Stimulated activated CD8-positive, alpha-beta memory T cell treated with anti-CD3 and anti-CD28 coated beads, Interleukin-4, amount 100 ng/mL, for 1 hour (primary cell): ENCODE measurements at places on chromosomes 3 and 15.

DNA sequence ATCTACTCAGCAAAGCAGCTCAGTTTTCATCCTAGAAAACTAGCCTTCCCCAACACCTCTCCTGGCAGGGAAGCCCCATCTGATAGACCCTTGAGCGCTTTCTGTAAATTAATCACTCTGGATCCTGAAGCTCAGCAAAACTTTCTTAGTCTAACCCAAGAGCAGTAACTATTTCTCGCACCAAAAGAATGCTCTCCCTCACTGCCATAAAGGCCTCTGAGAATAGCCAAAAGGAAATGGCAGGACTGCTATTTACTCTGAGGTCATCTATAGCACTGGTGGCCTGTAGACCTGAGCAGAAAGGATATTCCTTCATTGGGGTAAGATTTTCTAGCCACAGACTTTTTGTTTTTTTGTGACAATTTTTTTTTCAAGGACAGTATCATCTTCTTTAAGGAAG is 345.8 kb upstream of the ADAMTS9 start:
- no peak for DNase-seq

DNA sequence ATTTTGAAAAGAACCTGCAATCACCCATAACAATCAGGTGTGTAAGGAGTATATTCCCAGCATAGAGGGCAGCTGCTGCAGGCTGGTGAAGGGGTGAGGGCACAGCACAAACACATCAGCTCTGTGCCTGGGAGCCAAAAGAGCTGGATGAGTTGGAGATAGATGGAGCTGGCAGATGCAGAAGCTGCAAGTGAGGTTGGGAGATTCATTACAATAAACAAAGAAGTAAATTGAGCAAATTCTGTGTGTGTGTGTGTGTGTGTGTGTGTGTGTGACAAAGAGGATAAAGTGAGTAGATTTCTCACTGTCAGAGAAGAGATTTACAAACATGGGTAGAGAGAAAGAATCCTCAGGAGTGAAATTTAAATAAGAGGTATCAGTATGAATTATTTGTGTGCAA is 994.7 kb downstream of the EPHA3 start:
- DNase-seq, result no peak

- DNase-seq, result no peak
Observed at GRCh38 chr3:121574449-121574848, 6.7 kb downstream of the ARGFX start.

GRCh38 chr3:29430558-29430971 is 149.7 kb downstream of the RBMS3 start:
- DNase-seq, result no peak

GRCh38 chr3:71438071-71438685 is 145.3 kb downstream of the FOXP1 start:
- no peak for DNase-seq

DNA sequence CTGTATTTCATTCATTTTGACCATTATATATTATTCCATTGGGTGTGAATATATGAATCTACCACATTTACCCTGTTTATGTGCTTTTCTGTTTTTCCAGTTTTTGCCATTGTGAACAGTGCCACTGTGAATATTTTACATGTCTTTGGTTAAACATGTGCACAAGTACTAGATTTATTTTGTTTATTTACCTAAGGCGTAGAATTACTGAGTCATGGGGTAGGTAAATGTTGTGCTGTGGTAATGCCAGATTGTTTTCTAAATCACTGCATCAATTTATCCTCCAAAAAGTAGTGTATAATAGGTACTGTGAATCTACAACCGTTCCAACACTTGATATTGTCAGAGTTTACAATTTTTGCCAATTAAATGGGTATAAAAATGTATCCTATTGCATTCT is 362.1 kb upstream of the AGTR1 start:
- no peak for DNase-seq
